Activated naive CD4-positive, alpha-beta T cell treated with Interleukin-2 at 50 U/mL for 16 hours (primary cell): ENCODE measurements at places on chromosomes 7 and 10.

- no peak for DNase-seq
Measured at GRCh38 chr7:23544913-23545354, 13.2 kb upstream of the TRA2A start.

DNA sequence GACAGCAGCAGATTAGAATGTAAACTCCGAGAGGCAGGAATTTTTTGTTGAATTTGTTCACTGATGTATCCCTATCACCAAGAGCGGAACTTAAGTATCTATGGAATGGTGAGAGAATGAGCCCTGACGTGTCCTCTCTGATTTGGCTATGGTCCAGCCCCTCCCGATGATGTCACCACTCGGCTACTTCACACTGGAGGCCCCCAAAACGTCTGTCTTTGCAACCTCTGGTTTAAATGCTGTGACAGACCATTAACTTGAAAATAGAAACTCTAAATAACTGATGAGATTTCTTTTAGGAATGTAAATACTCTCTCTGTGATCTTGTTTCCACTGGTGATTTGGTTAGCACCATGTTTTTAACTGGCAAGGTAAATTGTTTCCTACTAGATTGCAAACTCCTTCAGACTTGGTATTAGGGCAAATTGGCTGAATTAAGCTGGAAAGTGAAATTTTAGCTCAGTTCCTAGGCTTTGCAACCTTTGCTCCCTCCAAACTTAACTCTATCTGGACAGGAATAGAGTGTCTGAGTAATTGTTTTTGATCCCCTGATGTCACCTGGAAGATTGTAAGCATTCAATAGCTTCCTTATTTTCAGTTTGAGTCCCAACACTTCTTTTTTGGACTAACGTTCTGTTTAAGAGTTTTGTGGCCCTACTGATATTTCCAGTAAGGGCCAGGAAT lies 19.1 kb downstream of the SLC16A12 start:
- DNase-seq: no peak

DNA sequence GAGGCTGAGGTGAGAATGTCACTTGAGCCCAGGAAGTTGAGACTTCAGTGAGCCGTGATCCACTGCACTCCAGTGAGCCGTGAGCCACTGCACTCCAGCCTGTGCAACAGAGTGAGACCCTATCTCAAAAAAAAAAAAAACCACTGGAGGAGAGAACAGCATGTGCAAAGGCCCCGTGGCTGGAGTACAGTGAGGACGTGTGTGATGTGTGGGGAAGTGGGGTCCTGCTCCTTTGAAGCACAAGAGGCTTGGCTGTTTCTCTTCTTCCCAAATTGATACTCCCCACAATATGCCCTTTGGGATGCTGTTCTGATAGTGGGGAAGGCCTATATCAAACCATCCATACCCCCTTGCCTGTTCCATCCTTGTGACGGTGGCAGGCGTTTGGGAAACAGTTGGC lies 68.2 kb downstream of the C10orf105 start:
- DNase-seq: no peak

- no peak for DNase-seq
Measured at GRCh38 chr10:91591797-91592174, 41.1 kb downstream of the PPP1R3C start.

- DNase-seq: no peak
Measured at GRCh38 chr10:78865538-78865875, 203.3 kb upstream of the ZMIZ1 start.
